ENCODE measurements at places on chromosomes 6 and 20. TPM values are rescaled to one million over a fixed set of nuclear protein-coding genes. Genes with fewer than 3 reads are reported as not detected.

DNA sequence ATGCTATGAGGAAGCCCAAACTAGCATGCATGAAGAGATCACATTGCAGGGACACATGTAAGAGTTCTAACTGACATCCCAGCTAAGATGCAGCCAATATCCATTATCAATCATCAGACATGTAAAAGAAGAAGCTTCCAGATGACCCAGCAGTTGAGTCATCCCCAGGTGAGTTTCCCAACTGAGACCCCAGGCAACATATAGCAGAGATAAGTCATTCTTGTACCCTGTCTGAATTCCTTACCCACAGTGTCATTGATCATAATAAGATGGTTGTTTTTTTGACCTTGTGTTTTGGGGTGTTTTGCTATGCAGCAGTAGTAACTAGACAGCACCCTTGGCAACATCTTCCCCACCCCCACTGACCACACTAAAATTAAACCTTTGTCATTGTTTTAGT is 18.9 kb downstream of the SIRPD start:
- DNase-seq: no peak

DNA sequence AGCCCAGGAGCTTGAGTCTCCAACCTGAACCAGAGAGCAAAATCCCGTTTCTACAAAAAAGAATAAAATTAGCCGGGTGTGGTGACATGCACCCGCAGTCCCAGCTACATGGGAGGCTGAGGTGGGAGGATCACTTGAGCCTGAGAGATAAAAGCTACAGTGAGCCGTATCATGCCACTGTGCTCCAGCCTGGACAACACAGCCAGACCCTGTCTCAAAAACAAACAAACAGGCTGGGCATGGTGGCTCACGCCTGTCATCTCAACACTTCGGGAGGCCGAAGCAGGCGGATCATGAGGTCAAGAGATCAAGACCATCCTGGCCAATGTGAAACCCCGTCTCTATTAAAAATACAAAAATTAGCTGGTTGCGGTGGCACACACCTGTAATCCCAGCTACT is 11.4 kb upstream of the PTCRA start:
- DNase-seq: no peak

- no peak for DNase-seq
Measured at GRCh38 chr6:113979937-113980336, 9.0 kb upstream of the HDAC2 start.

GRCh38 chr6:125835221-125835744 is 44.5 kb downstream of the NCOA7 start:
- no peak for DNase-seq

DNA sequence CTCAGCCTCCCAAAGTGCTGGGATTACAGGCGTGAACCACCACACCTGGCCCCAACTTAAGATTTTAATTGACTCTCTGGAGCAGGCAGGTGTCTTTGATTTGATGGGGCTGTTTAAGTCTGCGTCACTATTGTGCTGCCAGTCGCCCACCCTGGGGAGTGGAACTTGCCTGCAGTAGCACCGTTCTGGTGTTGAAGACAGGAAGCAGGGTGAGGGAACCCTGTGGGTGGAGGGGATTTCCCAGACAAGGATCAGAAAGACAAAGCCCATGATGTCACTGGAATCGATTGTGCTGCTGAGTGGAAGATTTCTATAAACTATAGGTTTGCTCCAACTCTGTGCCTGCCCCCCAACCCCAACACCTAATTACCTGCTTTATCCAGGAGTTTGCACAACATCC is 11.0 kb downstream of the ALDH8A1 start:
- DNase-seq: no peak

DNA sequence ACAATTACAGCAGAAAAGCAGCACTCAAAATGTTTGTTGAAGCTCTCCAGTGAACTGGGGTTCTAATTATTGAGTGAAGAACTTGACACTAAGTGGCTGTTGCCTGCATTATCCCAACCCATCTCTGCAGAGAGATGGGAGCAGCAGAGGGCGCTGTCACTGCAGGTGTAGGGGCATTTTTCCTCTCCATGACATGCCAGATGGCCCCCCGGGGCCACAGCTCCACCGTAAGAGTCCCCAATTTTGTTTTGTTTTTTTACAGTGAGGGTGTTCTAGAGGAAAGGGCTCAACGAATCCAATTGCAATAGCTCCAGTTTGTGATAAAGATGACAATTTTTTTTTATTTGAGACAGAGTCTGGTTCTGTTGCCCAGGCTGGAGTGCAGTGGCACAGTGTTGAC is 1.9 kb upstream of the FUCA2 start:
- no peak for DNase-seq

GRCh38 chr6:151101816-151102694 is 137.7 kb upstream of the AKAP12 start:
- DNase-seq: no peak

DNA sequence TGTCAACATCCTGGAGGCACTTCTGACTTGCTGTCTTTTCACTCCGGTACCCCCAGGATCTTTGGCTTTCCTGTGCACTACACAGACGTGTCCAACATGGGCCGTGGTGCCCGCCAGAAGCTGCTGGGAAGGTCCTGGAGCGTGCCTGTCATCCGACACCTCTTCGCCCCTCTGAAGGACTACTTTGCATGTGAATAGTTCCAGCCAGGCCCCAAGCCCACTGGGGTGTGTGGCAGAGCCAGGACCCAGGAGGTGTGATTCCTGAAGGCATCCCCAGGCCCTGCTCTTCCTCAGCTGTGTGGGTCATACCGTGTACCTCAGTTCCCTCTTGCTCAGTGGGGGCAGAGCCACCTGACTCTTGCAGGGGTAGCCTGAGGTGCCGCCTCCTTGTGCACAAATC is 12.0 kb upstream of the MAPRE1 start:
- DNase-seq: no peak

GRCh38 chr6:86251106-86251505 is 608.4 kb upstream of the SYNCRIP start:
- DNase-seq: no peak

- DNase-seq: no peak
Measured at GRCh38 chr6:82144852-82145340, 102.6 kb downstream of the IBTK start.

DNA sequence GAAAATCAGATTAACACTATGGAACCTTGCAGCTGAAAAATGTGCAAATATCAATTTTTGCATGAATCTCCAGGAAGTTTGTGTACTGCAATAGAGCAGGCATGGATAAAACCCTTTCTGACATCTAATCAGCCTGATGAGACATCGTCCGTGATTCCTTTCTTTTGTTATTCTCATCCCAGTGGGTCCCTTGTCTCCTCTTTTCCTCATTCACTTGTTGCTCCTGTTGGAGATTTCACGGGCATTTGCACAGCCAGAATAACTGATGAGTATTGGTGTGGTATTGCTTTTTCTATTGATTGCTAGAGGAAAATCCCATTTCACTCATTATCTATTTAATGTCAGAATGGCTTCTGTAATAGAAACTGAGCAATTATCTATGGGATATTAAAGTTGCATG is 39.9 kb downstream of the SCGN start:
- no peak for DNase-seq

GRCh38 chr20:13777171-13777601 is 7.5 kb downstream of the ESF1 start:
- no peak for DNase-seq

GRCh38 chr6:143468026-143468425 is 17.4 kb downstream of the PEX3 start:
- no peak for DNase-seq

The C20orf96 gene
- 42.9 TPM for polyA plus RNA-seq

The OSBPL2 gene
- 44.3 TPM for polyA plus RNA-seq

The GJA10 gene
- not detected for polyA plus RNA-seq

The MRPS26 gene
- 36.8 TPM for polyA plus RNA-seq

The PPT2 gene
- polyA plus RNA-seq: 33.8 TPM
